Parietal lobe (tissue), 2 donors: ENCODE measurements at places on chromosomes 7 and 10. TPM values are rescaled to one million over a fixed set of nuclear protein-coding genes. Genes with fewer than 3 reads are reported as not detected.

The AKR1C4 gene
- total RNA-seq, result not detected

The TRUB1 gene
- total RNA-seq, result 42.3 TPM

The TEX36 gene
- total RNA-seq, result not detected

The RBP4 gene
- total RNA-seq, result 5.6 TPM

The APBB1IP gene
- total RNA-seq, result 1.3 TPM

The OPN1SW gene
- not detected for total RNA-seq

The LMOD2 gene
- not detected for total RNA-seq

The CLCN1 gene
- total RNA-seq, result not detected

The GPR146 gene
- 1.3 TPM for total RNA-seq

The SEC61A2 gene
- total RNA-seq, result 65.4 TPM

The MDFIC gene
- 5.3 TPM for total RNA-seq

The SORCS1 gene
- 64.2 TPM for total RNA-seq

The VWC2 gene
- total RNA-seq, result 4.4 TPM

The SLC16A12 gene
- total RNA-seq, result 2.2 TPM

The NAPEPLD gene
- 32.2 TPM for total RNA-seq

The CPXM2 gene
- total RNA-seq, result 0.31 TPM

The HOXA10 gene
- total RNA-seq, result not detected

The PCLO gene
- 138 TPM for total RNA-seq

The SHH gene
- total RNA-seq, result 0.63 TPM

The OPALIN gene
- total RNA-seq, result not detected

The RARRES2 gene
- 5.0 TPM for total RNA-seq

The SFRP5 gene
- 0.94 TPM for total RNA-seq

The COL1A2 gene
- total RNA-seq, result 37.6 TPM

The LRIT1 gene
- not detected for total RNA-seq

The CAMK2B gene
- total RNA-seq, result 94.5 TPM

The EPHA1 gene
- total RNA-seq, result not detected

The LBX1 gene
- total RNA-seq, result not detected

The AOAH gene
- 5.0 TPM for total RNA-seq

The DNMBP gene
- 5.6 TPM for total RNA-seq

The HYAL4 gene
- not detected for total RNA-seq

The CAV1 gene
- 5.9 TPM for total RNA-seq

The KCNMA1 gene
- 120 TPM for total RNA-seq

The PIK3AP1 gene
- 3.1 TPM for total RNA-seq

The ABCA13 gene
- total RNA-seq, result under 0.01 TPM

The NOM1 gene
- total RNA-seq, result 45.7 TPM

The CDNF gene
- total RNA-seq, result not detected

The PDE6C gene
- total RNA-seq, result not detected
